NCI-H1105 treated with DMSO at 0.1 percent for 48 hours (cell line): ENCODE measurements at places on chromosomes 13 and 19.

DNA sequence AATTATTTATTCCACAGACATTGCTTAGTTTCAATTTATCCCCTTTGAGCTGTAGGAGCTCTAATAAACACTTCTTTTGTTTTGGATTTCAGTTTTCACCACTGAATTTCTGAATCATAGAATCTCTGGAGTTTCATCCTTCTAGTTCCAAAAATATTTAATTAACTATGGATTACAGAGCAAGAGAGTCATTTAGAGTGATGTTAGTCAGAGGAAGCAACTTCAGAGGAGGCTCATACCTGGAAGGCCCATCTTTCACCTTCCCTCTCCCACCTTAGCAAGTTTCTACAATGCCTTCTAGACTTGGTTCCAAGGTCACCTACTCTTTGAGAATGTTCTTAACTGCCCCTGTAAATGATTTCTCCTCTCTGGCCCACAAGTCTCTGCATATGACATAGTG lies 353.2 kb downstream of the SPRY2 start:
- DNase-seq: no peak

- DNase-seq: peak; percentile 70
These were observed 6.4 kb upstream of the DMWD start for GRCh38 chr19:45798995-45799517.

GRCh38 chr19:3013263-3013725 lies 15.8 kb downstream of the TLE2 start:
- DNase-seq: no peak

DNA sequence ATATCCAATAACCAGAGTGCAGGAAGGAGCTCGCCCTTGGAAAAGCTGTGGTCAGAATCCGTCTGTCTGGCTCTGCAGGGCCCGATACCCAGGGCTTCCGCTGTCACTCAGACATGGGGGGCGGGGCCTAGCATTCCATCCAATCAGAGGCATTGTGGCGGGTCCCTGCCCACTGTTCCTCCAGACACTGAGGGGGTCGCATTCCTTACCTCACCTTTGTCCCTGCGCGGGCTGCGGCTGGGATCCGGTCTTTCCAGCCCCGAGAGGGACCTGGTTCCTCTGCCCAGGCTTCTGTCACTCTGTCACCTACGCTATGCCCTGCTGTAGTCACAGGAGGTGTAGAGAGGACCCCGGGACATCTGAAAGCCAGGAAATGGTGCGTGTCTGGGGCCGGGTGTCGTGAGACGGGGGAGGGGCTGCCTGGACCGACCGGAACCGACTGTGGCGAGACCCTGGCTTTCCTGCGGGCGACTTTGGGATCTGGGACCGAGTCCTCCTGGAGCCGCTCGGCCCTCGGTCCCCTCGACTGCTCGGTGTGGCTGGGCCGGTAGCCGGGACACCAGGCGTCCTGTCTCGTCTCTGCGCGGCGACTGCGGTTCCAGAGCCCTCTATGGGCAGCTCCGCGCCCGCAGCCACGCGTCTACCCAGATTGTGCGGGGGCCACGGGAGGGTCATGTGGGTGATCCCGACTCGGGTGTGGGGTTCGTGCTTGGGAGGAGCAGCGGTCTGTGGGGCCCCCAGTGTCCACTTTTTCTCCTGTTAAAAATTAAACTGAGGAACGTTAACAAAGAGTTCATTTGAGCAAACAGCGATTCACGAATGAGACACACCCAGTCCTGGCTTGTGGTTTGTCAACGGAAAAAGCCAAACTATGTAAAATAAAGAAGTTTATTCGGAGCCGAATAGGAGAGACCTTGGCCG lies at the start of gene ZNF69:
ZNF69 (plus strand) TSS at position 172 of the 921 bp plus-strand sequence; CDS start at position 314, 142 bp downstream.
- DNase-seq: peak; percentile 7

DNA sequence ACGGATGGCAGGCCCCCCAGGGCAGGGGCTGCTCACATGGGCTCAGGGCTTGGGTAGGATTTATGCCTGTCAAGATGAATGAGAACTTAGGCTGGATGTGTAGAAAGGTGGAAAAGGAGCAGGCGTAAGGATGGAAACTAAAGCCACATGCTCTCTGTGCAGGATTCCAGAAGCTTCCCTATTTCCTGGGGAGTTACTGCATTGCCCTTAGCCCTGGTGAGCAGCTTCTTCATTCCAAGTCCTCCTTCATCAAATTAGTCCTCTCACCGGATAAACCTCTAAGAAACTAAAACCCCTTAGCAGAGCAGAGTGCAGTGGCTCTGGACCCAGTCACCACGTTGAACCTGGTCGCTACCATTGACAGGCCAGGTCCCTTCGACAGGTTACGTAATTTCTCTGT lies 7.4 kb downstream of the ATP12A start:
- DNase-seq: no peak

DNA sequence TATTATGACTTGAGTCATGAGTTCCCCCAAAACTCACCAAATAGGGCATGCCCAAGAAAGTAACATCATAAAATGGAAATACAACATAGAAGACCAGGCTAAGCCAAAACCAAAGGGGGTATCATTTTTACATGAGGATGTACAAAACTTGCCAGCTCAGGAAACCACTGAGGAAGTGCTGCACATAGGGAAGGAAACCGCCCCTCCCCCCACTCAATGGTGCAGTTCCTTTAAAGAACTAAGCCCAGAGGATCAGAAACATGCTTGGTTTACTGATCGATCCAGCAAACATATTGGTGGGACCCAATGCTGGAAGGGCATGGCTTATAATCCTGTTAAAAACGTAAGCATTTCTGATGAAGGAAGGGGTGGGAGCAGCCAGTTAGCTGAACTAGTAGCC lies 4.2 kb upstream of the ZNF486 start:
- no peak for DNase-seq

GRCh38 chr13:49113526-49114286 lies 106.4 kb upstream of the MLNR start:
- no peak for DNase-seq

DNA sequence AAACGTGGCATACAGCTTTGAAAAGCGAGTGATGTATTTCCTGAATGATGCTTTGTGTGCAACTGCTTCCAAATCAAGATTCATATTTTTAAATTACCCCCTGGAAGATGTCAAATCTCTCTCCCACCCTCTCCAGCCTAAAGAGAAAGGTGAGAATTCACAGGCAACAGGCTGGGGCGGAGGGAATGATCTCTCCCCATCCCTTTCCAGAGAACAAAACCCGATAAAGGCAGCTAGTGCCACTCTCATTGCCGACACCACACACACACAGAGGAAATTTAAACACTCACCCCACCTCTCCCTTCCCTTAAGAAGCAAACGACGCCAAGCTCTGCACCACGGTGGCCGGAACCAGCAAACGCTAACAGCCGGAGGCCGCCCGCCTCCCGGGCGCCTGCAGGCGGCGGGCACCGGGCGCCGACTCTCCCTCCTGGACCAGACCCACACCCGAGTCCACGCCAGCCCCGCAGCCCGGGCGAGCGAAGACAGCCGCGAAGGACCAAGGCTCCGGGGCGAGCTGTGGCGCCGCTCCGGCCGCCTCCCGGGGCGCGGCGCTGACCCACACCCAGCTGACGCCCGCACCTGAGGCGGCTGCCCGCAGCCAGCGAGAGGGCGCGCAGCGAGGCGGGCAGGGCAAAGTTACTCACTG lies 477 bp downstream of the LNX2 start:
- peak; percentile 24 for DNase-seq

DNA sequence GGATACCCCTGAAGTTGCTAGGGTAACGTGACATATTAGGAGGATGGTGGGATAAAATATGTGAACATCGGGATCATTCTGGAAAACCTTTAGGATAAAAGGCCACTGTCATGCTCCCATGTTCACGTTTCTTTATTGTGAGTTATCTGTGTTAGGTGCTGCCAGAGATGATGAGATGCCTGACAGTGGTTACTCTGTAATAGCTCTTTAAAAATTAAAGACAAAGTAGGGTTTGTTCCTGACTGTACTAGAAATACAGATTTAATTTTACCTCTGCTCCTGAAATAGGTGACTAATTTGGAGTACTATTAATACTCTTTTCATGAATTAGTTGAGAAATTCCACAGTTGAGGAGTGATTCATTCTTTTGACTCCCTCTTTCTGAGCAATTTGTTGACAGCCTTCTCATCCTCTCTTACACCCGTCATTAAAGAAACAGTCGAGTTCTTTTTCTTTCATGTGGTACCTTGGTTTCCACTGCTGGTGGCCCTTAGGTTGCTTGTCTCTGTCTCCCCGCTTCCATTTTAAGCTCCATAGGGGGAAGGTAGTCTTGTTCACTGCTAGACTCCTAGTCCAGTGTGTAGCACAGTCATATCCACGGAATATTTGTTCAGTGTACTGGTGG lies 28.4 kb downstream of the SAE1 start:
- no peak for DNase-seq

- DNase-seq: no peak
These were observed 2.6 kb downstream of the NAPSA start for GRCh38 chr19:50362656-50363424.

GRCh38 chr13:77863144-77863543 lies 55.5 kb downstream of the EDNRB start:
- DNase-seq: no peak

DNA sequence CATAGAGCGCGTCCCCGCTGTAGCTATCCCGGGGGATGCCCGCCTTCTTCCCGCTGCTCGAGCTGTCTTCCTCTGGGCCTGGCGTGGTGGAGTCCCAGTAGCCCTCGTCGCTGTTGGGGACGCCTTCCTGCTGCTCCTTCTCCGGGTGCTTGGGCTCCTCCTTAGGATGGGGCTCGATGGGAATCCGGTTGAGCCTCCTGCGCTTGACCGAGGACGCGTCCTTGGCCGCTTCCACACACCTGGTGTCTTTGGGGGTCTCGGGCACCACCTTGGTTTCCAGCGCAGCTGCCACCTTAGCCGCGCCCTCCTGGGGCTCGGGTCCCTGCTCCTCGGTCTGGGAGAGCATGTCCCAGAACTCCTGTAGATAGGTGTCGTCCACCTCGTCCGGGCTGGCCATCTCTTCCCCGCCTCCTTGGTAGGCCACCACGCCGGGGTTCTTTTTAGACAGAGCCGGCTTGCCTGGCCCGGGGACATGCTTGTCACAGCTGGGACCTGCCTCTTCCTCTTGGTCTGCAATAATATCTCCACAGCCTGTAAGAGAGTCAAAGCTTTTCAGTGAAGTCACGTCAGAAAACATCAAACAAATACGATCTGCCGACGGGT lies 2.0 kb downstream of the AMER2 start:
- DNase-seq: no peak

DNA sequence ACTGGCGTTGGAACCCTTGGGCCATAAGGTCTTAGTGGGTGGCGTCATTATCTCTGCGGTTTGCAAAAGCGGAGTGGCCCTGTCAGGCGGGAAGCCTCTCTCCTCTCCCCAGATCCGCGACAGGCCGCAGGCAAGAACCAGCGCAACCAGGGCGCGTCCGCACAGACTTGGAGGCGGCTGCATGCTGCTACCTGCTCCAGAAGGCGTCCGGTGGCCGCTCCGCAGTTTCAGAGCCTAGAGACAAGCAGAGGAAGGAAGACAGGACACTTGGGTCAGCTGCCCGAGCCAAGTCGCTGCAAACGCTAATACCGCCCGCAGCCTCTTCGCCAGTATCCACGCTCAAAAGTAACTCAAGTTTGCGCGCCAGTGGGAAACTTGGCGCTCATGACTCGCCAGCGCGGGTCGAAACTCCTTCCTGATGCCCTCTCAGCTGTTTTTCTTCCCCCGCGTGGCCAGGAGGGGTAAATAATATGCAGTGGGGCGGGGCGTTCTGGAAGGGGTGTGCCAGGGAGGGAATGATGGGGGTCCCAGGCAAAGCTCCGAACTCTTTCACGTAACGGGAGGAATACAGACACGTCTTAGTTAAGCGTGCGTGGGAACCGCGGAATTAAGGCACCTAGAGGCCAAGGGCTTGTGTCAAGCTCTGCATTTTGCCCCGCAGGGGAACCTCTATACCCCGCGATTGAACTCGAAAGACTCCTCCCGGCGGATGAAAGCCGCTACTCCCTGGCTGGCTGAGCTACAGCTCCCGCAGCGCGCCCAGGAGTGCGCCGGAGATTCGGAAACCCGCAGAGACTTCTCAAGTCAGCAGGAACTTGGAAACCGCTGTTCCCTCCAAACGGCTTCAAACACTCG lies at the start of gene EDNRB:
EDNRB (minus strand) TSS at position 441 of the 855 bp plus-strand sequence; CDS start at position 183, 258 bp downstream.
- no peak for DNase-seq

DNA sequence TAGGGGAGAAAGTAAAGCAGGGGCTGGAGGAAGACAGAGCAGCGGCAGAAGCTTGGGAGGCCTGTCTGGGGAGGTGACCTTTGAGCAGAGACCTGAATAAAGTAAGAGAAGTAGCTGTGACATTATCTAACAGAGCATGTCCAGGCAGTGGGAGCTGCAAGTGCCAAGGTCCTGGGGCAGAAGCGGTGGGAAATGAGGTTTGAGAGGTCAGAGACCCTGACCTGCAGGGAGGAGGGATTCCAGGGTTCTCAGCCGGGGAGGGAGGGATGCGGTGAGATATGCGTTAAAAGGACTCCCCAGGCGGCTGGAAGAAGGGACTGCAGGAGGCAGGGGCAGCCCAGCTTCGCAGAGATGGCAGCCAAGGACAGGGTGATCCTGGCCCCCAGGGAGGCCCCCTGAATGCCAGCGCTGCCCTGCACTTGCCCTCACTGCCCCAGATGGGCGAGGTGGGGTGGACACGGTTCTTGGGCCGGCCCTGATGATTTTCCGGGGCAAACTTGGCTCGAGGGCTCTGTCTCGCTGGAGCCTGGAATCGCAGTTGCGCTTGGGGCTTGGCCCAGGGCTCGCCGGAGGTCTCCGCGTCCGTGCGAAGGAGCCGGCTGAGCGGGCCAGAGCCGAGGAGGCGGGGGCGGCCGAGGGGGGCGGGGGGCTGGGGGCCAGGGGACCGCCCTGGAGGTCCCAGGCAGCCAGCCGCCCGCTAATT lies 3.2 kb downstream of the CRLF1 start:
- DNase-seq: no peak

DNA sequence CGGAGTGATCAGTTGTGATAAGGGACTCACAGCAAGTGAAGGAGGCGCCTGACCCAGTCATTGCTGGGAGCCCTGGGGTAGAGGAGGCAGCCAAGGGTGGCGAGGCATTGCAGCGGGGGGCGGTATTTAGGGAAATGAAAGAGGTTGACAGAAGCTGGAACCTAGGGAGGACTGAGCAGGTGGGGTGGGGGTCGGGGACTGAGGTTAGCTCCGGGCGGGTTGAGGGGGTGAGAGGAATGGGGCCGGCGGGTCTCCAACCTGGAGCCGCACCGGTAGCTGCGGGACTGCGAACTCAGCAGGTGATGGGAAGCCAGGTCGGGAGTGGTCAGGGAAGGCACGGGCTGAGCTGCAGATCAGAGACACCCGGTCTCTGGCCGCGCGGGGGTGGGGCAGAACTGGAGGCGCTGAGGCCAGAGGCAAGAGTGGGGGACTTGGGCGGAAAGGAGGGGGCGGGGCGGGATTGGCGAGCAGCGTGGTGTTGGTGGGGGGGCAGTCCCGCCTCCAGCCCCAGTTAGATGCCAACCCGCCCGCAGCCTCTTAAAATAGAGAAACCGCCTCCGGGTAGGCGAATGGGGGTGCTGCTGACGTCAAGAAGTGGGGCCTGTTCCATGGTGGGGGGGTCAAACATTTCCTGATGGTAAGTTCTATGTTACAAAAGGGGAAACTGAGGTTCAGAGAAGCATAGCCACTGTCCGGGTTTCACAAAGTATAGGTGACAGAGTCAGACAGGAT lies 1.5 kb downstream of the MAST3 start:
- no peak for DNase-seq
